ENCODE measurements at places on chromosomes 3 and 15. TPM values are rescaled to one million over a fixed set of nuclear protein-coding genes. Genes with fewer than 3 reads are reported as not detected.

- no peak for DNase-seq
These were observed 49.4 kb downstream of the NFKBIZ start for GRCh38 chr3:101898752-101899169.

GRCh38 chr15:33344530-33344929 lies 33.8 kb downstream of the RYR3 start:
- no peak for DNase-seq

GRCh38 chr3:4850211-4850927 lies 128.9 kb upstream of the BHLHE40 start:
- DNase-seq, result no peak

GRCh38 chr3:5126586-5126985 lies 4.5 kb downstream of the ARL8B start:
- DNase-seq, result no peak

The AP3B2 gene
- total RNA-seq, result 3.6 TPM

DNA sequence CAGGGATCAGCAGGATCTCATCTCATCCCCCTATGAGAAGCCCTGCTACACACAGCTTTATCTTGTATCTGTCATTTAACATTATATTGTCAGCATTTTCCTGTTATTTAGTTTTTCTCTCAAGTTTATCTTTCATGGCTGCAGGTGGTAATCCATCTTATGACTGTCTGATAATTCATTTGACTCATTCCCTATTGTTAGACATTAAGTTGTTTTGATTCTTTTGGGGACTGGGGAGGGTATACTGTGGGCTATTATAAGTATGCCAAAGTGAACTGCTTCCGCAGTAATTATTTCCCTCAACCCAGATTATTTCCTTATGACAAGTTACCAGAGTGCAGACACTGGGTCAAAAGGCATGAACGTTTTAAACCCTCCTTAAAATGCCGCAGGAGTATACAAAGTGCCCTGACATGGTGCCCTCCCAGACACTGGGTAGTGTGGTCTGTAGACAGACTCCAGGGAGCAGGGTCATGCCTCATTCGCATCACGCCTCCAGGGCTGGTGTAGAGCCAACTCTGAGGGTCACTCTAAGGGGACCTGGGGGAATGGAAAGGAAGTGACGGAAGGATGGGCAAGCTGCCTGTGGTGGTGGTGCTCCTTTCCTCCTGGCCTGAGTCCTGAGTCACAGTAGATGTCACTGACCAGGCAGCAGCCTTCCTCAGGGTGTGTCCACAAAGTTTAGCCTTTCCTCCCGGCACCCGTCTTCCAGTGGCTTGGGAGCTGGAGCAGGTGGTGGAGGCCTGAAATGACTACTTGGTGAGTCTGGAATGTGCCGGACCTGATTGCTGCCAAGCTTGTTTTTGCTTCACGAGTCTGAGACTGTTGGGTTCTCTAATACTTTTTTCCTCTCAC lies 11.6 kb downstream of the GPR160 start:
- peak; percentile 70 for DNase-seq

DNA sequence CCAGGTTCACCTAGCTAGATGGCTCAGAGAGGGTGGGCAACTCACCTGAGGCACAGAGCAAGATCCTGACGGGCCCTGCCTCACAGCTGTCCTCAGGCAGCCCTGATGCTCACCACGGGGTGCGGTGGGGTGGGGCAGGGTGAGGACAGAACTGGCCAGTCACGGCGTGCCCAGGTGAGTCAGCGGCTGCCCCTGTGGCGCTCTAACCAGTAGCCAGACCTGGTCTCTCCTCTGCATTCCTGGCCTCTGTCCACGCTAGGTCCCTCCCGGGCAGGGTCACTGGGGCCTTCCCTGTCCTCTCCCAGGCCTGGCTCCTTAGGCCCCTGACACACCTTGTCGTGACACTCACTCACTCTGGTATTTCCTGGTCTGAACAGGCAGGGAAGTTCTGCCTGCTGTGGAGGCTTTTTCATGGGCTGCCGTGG lies 901 bp downstream of the ALS2CL start:
- peak; percentile 90 for DNase-seq

DNA sequence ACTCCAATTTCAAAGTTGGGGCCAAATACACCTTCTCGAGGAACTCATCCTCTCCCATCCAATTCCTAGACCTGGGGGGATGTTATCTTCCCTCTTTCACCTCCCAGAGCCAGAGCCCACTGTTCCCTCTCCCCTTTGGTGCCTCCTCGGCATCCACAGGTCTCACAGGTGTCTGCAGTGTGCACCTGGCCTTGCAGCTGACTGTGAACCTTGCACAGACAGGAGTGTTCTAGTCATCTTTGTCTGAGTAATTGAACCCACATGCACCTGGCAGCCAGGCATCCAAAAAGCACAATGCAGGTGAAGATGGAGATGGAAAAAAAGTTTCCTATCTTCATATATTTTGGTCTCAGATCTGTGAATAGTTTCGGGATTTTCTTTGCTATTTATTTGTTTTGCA lies 30.8 kb downstream of the PCOLCE2 start:
- DNase-seq, result no peak

- DNase-seq, result no peak
These were observed 185.4 kb upstream of the EPHA3 start for GRCh38 chr3:88921986-88922385.

- DNase-seq, result no peak
These were observed 80.8 kb downstream of the SLC49A4 start for GRCh38 chr3:122875547-122876127.

GRCh38 chr3:9399337-9399703 lies 1.9 kb downstream of the SETD5 start:
- DNase-seq, result no peak

The C3orf20 gene
- 0.11 TPM for total RNA-seq

The COL6A5 gene
- total RNA-seq, result 4.0 TPM

DNA sequence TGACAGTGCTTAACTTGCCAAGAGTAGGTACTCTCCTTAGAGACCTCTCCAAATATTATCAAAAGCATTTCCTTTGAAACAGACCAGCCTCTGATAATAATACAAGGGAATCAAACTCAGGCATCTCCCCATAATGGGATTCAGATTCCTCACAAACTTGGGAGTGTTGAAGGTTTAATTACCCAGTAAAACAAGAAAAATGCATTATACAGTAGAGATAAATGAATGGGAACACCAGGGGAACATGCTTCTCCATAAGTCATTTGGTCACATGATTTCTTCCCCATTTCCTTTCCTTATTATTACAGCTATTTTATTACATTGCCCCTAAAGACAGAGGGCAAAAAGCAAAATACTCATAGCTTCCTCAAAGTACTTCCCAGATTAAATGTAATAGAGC lies 325.0 kb upstream of the CDIN1 start:
- no peak for DNase-seq

GRCh38 chr3:193980905-193981304 lies 155.0 kb upstream of the HES1 start:
- DNase-seq, result no peak

The SPSB4 gene
- total RNA-seq, result not detected

DNA sequence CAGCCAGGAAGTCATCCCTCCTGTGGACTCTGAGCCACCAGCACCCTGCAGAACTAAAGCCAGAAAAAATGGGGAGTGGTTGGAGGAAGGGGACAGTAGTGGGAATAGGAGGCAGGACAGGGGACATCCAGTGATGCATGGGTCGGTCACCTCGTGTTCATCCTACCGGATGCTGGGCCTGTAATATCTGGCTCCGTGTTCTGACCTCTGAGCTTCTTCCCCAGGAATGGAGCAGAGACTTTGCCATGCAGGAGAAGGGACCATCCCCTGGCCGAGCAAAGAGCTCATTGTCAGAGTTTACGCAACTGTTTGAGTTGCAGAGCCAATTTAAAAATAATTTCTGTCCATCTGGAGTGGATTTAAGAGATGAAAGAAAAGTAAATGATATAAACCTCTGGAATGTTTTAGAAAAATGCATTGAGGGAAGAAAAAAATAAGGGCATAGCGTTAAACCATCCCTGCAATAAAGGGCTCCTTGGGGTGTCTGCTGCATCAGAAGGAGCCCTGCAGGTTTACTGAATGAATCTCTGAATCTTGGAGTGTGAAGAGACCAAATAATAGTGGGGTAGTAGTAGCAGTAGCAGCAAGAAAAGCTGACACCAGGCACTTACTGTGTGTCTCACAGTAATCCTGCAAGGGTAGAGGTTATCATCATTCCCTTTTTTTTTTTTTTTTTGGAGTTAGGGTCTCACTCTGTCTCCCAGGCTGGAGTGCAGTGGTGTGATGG lies 70.9 kb downstream of the AAGAB start:
- DNase-seq, result no peak

DNA sequence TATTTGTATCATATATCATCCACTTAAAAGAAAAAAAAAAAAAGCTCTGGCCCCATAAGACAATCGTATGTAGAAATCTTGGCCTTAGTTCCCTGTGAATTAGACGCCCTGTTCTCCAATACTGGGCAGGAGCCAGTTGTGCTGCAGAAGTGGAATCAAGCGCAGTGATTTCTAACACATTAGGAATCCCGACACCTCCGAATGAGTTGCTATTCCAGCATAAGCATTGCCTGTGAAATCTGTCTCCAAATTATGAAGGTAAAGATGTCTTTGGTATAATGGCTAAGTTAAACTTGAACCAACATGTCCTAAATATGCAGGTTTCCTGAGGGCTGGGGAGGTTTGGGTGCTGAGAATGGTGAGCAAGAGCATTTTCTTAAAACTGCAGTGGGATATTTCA lies 199.4 kb upstream of the ARRDC4 start:
- DNase-seq, result no peak

DNA sequence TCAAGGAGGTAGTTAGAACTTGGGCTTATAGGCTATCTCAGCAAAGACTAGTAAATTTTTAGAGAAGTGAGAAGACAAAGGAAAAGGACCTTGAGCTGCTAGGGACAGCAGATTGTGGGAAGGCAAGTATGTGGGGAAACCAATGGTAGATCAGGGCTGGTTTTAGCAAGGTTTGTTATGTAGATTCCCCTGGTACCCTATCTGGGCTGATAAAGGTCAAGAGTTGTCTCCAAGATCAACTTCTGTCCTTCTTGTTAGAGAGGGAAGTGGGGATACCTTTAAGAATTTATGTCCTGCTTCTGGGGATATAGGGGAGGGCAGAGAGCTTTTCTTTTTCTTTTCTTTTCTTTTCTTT lies 28.9 kb downstream of the KAT2B start:
- DNase-seq, result no peak

- DNase-seq, result no peak
These were observed 212.2 kb downstream of the FOXP1 start for GRCh38 chr3:71371282-71371681.

DNA sequence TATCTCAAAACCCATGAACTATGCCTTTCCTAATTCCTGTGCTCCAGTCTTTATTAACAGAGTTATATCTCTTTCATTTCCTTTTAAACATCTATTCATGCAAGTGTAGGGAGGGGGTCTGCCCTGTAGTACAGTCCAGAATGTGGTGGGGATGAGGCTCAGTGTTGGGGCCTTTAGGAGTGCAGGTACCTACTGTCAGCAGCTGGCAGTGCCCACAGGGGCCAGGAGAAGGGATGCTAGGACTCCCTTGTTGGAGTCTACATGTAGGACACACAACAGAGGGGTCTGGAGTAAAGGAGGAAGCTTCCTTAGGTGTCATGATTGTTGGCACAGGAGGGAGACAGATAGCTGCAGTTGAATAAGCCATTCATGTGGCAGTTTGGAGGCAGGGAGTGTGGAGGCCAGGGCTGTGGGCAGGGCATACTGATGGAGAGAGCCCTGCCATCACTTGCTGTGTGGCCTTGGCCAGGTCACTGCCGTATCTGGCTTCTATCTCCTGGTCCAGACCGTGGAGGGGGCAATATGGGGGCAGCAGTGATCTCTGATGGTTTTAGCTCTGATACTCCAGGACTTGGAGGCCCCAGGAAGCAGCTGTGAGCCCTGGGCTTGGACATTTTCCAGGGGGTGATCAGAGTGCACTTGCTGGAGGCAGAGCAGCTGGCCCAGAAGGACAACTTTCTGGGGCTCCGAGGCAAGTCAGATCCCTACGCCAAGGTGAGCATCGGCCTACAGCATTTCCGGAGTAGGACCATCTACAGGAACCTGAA lies 29.5 kb downstream of the ESYT3 start:
- no peak for DNase-seq

DNA sequence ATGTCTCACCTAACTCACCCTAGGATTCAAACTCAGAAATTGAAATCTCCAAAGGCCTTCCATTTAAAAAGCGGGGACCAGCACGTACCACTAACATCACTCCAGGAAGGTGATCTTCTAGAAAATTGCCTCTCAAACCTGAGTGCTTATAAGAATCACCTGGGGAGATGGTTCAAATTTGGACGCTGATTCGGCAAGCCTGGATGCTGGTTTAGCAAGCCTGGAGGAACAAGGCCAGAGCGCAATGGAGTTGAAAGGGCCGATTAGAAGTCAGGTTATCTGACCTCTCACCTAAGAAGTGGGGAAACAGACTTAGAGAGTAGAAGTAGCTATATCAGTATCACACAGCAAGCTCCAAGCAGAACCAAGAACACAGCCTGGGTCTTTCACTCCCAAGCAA lies 68.2 kb downstream of the SSUH2 start:
- no peak for DNase-seq

GRCh38 chr3:106811376-106811775 lies 565.9 kb upstream of the CCDC54 start:
- DNase-seq, result no peak

DNA sequence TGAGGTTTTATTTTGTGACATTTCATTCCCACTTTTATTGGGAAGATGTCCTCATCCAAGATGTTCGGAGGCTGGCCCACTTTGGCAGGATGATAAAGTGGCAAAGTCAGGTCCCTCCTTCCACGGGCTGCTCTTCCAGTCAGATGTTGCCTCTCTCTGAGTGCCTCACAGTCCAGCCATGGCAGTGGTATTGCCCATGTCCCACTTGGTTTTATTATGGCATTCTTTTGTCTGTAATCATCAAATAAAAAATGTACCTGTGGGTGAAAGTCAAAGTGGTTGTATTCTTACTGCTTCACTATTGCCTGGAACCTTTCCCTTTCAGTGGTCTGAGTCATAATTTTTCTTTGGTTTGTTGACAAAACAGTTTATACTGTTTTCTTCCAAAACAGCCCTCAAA lies 20.2 kb downstream of the ARNT2 start:
- DNase-seq, result no peak

DNA sequence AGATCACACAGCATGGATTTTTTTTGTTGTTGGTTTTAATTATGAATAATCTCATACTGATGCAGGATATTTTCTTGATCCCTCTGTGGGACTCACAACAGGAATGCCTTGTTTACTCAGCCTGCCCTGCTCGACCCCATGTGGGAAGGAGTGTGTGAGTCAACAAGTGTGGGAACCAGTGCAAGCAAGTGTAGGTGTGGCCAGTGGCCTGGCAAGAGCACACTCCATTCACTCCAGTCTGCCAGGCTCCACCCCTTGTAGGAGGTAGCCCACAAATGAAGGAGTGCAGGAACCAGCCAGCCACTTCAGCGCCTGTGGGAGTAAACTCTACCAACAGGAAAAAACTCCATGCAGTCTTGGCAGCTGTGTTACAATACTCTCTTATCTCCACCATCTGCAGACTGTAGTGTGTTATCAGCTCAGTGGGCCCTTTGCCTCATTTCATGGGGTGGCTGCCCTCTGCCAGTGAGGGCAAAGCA lies 393.6 kb downstream of the OTOL1 start:
- peak; percentile 69 for DNase-seq

The PRICKLE2 gene
- 35.6 TPM for total RNA-seq

The ZDHHC3 gene
- 179 TPM for total RNA-seq

DNA sequence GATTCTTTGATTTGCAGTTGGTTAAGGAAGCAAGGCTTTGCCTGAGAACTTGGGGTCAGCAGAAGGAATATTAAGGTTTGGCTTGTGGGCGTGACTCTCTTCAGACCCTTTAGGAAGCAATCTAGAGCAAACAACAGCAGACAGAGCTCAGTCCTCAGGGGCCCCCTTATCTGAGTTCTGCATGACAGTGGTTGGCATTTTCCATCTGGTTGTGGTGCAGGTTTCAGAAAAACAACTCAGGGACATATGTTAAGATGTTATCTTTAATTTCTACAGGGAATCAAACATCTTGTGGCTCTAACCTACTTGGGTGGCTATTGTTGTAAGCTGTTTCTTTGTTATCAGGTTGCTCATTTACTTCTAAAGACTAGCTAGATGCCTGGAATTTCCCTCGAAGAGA lies 141.4 kb downstream of the VPS8 start:
- no peak for DNase-seq
